ENCODE measurements at places on chromosomes 3 and 15.

DNA sequence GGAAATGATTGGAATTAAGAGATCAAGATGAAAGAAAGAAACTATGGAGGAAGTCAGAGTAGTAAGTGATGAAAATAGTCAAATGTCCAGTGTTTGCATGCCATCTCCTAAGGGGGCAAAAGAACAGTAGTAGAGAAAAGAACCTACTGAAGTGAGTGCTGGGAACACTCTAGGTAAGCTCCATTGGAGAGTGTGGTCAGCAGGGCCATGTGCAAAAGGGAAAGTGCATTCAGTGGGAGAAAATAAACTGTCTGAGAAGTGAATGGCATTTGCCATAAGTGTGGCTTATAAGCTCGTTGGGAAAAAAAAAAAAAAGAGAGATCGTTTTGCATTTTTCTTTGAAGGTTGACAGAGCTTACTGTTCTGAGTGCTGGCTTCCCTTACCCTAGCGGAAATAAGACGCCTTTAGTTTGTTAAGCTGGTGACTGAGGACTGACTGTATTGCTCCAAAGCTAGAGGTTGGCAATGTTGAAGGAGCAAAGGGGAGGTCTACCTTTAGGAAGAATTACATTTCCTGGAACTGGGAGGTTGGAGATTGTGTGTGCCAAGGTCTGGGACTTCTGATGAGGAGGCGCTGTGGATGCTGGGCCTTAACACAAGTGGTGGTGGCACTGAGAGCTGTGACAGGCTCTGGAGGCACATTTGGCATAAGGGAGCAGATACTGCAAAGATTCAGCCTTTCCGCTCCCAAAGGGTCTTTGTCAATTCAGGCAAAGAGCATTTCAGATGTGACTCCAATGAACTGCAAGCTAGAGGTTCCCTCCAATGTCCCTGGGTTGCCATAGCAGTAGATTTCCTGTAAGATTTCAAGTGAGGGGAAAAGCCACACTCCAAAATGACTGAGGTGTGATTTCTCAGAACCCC, 287.8 kb upstream of the SATB1 start:
- DNase-seq, result no peak

- DNase-seq, result no peak
Measured at GRCh38 chr3:44890852-44891251, 16.4 kb downstream of the TGM4 start.

DNA sequence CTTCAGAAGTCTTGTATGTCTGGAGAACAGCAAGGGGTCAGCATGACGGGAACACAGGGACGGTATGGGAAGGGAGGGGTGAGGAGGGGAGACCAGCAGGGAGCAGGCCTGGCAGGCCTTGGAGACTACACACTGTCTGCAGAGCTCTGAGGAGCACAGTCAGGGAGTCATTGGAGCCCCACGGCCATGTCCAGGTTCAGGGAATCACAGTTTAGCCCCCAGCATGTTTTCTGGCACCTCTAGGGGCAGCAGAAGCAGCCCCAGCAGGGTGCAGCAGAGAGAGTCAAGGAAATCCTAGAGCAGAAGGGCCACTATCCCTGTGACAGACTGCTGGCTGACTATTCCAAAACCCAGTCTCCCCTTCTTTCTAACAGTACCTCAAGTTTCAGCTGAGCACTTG, 3.2 kb downstream of the LAMP3 start:
- peak; percentile 8 for DNase-seq

- no peak for DNase-seq
Measured at GRCh38 chr15:74132681-74133651, 2.6 kb downstream of the ISLR2 start.

DNA sequence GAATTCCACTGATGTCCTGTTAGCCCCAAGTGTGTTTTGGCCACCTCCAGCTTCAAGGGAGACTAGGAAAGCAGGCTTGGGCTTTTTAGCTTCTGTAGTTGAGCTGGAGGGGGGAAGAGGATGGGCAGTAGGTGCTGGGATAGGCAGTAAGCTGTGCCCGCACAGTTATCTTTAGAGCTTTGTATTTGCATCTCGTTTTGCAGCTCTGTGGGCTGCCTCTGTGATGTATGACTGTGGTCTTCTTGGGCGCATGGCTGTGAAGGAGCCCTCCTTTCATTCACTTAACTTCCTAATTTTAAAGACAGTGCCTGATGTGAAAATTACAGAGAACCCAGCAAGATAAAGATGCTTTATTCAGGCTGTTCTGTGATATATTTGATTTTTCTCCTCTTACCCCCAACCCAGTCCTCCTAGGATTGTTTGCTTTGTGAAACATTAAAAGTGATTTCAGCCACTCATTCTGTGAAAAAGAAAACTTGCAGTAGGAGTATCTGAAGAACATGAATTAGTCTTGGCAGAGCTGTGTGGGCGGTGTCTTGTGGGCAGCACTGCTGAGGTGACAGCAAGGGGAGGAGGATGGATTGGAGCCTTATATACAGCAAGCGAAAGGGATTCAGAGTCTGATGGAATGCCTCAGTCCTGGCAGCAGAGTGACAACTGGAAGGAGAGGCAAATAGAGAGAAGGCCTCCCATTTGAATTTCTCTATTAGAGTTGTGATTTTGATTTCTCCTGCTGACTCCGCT, 74.3 kb downstream of the LARS2 start:
- no peak for DNase-seq

DNA sequence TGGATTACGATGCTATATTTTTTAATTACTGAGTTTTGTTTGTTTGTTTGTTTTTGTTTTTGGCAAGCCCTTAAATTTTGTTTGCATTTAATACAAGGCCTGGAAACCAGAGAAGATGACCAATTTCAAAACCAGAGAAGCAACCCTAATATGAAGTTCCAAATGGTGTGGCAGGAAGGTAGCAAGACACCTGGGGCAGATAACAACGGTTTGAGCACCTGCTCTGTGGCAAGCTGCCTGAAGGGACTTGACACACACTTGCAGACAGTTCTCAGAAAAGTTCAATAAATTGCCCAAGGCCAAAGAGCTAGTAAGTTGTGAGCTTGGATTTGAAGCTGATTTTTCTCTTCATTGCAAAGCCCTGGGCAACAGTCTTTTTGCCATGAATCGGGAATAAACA, 151.2 kb upstream of the UBE2E1 start:
- DNase-seq, result no peak

DNA sequence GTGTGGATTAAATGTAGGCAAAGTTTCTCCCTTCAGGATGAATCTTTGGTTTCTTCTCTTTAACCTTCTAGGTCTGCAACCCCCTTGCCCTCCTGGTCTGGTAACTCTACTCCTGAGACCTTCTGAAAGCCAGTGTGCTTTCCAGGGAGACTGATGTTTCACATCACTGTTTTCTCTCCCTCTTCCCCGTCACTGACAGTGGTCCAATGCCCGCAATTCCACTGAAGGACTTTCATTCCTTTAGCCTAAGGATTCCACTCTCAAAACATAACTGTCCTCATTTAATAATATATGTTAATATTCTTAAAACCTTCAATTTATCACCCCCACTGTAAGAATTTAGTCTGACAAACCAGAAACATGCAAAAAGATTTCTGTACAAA, 101.5 kb upstream of the CPNE4 start:
- no peak for DNase-seq

DNA sequence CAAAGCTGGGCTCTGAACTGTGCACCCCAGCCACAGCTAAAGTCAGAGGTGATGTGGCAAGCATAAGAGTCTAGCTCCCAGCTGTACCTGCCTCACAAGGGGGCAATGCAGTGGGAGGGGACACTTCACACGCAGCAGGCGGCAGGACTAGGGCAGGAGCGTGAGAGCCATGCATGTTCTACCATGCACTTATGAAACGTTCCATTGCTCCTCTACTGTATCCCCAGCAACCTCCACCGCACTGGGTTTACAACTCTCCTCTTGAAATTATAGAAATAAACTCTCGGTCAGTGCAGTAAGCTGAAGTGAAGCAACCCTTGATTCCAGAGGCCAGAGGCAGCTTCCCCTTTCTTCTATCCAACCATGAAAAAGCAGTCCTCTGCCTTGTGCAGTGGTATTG, 298.6 kb upstream of the STT3B start:
- no peak for DNase-seq

- no peak for DNase-seq
Measured at GRCh38 chr3:153463895-153464294, 301.9 kb downstream of the RAP2B start.

DNA sequence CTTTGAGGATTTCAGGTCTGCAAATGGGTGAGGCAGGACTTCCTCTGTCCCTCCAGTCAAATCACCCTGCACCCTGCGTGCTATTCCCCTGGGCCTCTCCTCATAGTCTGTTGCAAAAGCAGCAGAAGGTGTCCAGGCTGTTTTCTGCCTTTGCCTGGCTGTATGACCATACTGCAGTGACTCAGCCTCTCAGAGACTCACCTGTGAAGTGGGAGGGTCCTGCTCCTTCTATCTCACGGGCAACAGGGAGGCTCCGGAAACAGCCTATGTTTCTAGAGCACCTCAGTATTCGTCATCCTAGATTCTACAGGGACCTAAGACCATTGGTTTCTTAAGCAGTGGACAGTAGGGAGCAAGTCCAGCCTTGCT, 216.4 kb downstream of the TLE3 start:
- DNase-seq, result no peak

GRCh38 chr3:25151281-25151902, 276.7 kb upstream of the RARB start:
- no peak for DNase-seq

- no peak for DNase-seq
Measured at GRCh38 chr3:2771193-2771592, 339.0 kb downstream of the IL5RA start.

DNA sequence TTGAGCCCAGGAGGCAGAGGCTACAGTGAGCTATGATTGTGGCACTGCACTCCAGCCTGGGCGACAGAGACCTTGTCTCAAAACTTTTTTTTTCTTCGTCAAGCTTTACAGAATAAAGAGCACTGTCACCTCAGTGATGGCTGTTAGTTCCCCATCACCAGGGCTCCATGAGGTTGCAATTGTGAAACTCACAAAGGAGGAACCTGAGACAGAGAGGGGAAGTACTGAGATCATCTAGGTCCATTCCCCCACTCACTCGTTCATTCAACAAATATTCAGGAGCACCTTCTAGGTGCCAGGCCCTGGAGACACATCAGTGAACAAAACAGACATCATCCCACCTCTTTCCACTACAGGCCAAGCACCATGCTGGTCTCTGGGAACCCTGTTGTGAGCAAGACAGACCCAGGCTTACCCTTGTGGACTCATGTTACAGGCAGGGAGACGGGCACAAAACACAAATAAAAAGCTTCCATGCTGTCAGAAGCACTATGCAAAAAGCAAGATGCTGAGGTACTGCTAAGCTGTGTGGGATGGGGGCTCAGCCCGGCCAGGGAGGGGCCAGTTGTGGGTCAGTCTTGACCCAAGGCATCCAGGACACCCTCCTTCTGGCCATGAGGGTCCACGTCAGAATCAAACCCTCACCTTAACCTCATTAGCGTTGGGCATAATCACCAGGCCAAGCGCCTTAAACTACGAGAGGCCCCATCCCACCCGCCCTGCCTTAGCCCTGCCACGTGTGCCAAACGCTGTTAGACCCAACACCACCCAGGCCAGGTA, 2.1 kb upstream of the RHO start:
- no peak for DNase-seq

DNA sequence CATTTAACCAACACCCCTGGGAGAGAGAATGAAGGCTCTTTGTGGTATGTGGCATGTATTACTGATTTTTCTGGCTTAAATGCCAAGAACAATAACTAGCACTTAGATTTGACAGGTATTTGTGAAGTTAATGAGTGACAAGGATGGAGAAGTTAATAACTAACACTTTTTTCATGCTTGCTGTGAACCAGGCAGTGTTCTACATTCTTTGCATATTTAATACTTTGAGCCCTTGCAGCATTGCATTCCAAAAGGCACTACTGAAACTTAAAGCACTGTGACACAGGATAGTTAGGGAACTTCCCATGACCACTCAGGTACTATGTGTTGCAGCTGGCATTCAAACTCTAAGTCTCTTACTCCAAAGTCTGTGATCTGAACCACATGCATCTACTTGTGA, 650.6 kb downstream of the ZPLD1 start:
- DNase-seq, result no peak

DNA sequence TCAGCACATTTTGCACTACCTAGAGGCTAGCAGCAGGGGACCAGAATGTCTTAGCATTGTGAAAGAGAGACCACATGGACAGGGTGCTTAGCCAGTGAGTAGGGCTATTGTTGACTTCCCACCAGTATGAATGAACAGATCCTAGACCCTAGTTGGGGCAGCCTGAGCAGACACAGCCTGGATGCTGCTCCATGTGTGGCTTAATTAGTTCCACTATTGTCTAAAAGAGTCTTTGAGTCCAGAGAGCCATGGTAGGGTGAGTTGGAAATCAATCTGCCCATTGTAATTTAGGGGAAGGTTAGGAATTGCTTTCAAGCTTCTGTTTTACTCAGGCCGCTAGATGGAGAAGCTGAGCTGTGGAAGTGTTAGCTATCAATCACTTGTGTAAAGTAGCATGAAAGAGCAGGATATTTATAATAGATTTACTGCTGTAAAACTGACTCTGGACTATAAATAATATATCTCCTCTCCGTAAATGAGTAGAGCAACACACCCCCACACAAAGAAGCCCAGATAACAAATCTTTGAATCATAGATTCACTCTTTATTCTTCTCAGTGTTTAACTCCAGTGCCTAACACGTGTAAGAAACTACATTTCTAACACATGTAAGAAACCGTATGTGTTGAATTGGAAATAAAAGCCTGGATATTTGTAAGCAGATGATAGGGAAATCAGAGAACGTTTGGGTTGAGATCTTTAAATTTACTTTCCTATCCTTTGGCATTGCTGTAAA, 4.1 kb upstream of the GCSAM start:
- DNase-seq, result peak; percentile 28

GRCh38 chr3:188792793-188793192, 379.0 kb upstream of the TPRG1 start:
- no peak for DNase-seq

DNA sequence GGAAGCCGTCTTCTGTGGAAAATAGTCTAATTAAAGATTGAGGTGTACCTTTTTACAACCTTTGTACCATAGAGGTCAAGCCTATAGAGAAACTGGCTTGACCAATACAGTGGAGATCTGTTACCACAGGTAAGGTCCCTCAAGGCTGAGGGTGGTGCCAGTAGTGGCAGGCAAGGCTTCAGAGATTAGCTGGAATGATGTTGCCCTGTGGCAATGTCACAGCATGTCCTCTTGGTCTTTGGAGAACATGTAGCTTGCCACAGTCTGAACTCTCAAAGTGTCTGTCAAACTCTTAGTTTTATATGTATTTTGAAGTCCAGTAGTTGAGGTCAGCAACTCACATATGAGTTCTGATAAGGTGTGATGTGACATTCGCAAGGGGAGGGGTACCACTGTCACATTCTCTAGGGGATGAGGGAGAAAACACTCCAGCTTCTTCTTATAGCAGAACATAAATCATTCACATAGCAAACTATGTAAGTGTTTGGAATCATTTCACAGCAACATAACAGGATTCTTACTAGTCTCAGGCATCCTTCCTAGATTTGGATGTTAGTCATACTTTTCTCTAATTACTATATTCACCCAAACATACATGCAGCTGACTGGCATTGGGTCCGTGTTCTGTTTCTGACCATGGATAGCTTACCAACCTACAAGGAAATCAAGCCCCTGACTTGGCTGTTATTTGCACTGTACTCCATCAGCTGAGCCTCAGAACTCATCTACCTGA, 173.6 kb downstream of the UBE2E2 start:
- DNase-seq, result no peak

GRCh38 chr15:49282366-49282765, 112.3 kb downstream of the GALK2 start:
- DNase-seq, result no peak

All from SW 1271 (cell line).